ENCODE measurements at places on chromosomes 16 and 17.

GRCh38 chr17:27367121-27367981 lies 73.4 kb downstream of the WSB1 start:
- no peak for DNase-seq

DNA sequence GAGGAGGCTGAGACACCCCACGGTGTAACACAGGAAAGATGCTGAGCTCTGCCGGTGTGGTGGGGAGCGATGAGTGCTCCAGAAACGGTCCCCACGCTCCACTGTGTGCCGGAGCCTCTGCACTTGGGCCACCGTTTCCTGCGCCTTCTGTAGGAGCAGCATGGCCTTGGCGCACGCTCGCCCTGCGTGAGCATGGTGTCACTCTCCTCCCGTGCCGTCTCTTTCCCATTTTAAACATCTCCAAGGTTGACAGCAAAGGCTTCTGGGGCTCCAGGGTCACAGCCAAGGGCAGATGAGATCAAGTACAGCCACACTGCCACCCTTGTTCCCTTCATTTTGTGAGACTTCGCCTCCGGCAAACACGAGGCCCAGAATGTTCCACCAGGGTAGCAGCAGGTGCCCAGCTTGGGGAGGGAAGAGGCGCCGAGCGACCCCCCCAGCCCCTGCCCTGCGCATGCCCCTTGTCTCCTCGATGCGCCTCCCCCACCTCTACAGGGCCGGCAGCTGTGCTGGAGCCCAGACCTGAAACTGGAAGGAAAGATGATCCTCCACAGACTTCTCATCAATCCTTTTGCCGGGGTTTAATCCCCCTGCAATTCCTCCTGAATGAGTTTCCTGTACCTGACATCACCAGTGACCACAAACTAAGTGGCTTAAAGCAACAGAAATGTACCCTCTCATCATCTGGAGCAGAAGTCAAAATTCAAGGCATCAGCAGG lies 19.9 kb upstream of the OSGIN1 start:
- DNase-seq: no peak

DNA sequence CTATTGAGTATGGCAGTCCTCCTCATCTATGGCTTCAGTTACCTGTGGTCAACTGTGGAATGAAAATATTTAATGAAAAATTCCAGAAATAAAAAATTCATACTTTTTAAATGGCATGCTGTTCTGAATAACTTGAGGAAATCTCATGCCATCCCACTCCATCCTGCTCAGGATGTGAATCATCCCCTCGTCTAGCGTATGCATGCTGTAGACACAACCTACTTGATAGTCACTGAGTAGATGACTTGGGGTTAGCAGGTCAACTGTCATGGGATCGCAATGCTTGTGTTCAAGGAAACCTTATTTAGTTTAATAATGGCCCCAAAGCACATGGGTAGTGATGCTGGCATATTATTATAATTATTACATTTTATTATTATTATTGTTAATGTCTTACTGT lies 4.8 kb upstream of the VAC14 start:
- no peak for DNase-seq

GRCh38 chr17:44990994-44991393 lies 22.9 kb upstream of the C1QL1 start:
- DNase-seq: no peak

DNA sequence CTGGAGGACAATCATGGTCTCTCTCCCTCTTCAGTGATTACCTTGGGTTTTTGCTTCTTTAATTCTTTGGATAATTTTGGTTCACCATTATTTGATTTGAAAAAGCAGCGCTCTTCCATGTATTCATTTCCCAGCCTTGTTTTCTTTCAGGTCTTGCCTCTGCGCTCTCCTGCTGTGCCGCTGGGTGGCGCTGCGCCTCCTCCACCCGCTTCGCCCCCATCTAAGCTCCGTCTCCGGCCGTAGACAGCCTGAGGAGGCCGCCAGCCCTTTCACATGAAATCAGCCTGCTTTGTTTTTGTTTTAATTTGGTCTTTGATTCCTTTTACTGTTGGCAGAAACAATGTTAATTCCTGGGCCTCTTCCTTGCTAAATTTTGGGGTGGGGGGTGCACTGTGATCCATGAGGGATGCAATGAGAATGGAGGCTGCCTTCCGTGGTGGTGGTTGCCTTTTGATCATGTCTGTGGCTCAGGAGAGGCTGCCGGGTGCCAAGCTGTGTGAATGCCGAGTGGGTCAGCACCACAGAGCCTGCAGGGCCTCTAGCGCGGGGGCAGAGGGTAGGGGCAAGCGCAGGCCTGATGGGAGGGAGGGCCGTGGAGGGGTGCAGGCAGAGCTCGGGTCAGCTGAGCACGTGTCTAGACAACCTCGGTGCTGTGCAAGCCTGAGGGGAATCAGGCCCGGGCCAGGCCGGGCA lies 64.1 kb downstream of the PLD6 start:
- DNase-seq: no peak

GRCh38 chr17:8436169-8436843 lies 622 bp downstream of the NDEL1 start:
- peak; percentile 94 for DNase-seq

DNA sequence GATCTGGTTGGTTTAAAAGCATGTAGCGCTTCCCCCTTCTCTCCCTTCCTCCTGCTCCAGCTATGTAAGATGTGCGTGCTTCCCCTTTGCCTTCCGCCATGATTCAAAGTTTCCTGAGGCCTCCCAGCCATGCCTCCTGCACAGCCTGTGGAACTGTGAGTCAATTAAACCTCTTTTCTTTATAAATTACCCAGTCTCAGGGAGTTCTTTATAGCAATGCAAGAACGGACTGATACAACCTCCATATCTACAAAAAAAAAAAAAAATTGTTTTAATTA lies 16.6 kb upstream of the PDXDC1 start:
- no peak for DNase-seq

DNA sequence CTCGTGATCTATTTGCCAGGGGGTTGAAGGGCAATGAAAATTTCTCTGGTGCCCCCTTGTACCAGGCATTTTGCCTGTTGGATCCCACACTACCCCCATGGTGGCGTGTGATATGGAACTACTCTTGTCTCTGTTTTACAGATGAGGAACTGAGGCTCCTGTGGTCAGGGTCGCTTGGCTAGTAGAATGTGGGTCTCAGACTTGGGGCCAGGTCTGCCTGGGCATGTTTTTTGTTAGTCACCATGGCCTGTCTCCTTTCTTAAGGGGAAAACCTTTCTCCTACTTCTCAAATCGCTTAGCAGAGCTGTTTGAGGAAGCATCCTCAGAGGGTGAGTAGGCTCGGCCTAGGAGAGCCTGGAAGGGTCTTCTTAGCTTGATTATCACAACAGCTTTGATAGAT lies 51.2 kb downstream of the CLEC16A start:
- DNase-seq: no peak

DNA sequence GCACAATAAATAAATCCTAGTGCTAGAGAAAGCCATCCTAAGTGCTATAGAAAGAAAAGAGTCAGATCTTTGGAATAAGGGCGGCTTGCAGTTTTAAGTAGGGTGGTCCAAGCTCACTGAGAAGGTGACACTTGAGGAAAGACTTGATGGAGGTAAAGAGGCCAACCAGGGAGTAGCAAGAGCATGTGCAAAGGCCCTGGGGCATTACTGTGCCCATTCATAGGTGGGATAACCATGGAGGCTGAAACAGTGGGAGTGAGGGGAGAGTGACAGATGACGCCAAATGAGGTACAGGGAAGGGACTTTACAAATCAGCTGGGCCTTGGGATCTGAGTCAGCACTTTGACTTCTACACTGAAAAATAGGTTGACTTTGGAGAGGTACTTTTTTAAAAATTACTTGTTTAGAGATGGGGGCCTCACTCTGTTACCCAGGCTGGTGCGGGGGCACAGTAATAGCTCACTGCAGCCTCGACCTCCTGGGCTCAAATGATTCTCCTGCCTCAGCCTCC lies 115.5 kb downstream of the ABCC1 start:
- no peak for DNase-seq

DNA sequence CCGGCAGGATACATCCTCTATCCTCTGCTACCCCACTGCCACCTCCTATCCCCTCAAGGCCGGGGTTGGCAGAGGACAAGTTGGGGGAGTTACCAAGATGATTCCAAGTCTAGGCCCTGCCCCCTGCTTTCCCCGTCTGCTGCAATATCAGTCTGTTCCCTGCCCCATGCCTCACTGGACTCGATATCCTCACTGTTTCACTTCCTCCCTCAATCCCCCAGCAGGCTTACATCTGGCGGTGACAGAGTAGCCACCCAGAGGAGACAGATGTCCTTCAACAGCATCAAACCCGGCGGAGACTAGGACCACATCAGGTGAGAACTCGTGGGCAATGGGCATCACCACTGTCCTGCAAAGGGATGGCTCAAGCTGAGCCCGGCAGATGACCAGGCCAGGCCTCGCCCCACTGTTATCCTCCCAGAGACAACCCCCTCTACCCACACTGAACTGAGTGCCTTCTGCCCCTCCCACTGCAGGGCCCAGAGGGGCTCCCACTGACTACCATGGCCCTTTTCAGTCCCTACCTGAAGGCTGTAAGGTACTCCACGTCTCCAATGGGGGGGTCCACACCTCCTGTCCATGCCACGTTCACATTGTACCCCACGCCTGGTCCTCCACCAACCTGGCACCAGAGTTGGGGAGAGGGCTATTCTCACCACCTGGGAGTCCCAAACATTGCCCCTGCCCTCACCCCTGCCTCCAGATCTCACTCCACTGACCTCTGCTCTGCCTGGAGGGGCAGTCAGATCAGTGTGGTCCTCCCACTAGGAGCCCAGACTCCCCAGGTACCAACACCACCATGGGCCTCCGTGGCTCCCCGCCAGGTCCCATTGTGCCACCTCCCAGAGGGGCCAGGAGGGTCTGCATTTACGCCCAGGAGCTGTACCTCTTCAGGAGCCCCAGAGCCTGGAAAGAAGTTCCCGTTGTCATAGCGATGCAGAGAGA lies 9.6 kb downstream of the G6PC3 start:
- DNase-seq: no peak

GRCh38 chr17:75011401-75012095 lies 922 bp upstream of the MRPL58 start:
- no peak for DNase-seq

GRCh38 chr17:10739386-10739785 lies 9.6 kb upstream of the TMEM220 start:
- DNase-seq: no peak

DNA sequence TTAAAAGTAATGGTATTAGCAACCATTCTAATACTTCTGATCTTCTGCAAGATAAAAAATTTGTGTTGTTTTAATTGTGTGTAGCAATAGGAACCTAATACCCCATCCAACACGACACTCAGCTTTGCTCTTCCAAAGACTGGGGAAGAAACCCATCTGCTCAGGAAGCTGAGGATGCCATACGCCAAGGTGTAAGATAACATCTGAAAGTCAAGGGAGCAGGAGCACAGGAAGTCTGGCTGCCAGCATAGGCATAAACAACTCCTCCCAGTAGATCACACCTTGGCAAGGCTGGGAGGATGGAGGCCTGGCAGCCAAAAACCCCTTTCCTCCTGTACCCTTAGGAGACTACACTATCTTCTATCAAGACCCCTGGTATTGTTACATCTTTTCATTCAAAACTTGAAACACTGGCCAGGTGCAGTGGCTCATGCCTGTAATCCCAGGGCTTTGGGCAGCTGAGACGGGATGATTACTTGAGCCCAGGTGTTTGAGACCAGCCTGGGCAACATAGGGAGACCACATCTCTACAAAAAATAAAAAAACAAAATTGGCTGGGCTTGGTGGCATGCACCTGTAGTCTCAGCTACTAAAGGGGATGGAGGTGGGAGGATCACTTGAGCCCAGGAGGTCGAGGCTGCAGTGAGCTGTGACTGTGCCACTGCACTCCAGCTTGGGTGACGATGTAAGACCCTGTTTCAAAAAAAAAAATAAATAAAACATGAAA lies 5.7 kb upstream of the SPHK1 start:
- no peak for DNase-seq

DNA sequence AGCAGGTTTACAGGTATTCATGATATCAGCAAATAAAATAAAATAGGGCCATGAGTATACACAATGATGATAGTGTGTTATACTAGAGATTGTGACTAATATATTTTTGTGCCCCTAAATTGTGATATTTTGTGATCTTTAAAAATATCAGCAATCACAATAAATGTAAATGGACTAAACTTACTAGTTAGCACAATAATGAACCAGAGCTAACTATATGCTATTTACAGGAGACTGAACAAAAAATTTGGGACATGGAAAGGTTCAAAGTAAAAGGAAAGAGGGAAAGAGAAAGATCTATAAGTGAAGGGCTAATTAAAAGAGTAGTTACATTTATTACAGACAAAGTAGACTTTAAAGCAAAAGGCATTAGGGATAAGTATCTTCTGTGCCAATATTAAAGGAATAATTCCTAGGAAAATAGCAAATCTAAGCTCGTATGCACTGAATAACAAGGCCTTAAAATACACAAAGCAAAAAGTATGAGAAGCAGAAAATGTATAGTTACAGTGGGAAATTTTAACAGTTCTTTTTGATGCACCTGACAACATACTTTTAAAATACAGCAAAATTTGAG lies 5.0 kb upstream of the MSI2 start:
- no peak for DNase-seq

DNA sequence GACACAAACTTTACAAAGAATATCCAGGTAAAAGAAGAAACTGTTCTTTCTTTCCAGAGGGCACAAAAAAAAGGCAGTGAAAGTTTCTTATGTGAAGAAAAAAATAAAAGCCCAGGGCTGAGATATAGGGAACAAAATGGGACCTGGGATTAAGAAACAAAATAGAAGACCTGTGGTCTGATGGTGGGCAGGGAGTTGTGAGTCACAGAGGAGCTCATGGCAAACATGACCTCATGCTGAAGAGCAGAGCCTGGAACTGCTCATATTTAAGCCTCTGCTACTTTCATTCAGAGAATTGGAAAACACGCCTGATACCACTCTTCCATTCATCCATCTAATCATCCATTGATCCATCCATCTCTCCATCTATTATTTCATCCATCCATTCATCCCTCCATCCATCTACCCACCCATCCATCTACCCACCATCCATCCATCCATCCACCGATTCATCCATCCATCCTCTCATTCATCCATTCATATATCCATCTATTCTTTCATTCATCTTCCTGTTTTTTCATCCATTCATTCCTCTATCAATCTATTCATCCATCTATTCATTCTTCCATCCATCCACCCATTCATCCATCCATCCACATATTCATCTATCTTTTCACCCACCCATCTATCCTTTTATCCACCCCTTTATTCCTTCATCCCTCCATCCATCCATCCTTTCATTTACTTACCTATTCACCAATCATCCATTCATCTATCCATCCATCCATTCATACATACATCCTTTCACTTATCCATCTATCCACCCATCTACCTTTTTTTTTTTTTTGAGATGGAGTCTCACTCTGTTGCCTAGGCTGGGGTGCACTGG lies 30.0 kb downstream of the WFDC1 start:
- DNase-seq: no peak

DNA sequence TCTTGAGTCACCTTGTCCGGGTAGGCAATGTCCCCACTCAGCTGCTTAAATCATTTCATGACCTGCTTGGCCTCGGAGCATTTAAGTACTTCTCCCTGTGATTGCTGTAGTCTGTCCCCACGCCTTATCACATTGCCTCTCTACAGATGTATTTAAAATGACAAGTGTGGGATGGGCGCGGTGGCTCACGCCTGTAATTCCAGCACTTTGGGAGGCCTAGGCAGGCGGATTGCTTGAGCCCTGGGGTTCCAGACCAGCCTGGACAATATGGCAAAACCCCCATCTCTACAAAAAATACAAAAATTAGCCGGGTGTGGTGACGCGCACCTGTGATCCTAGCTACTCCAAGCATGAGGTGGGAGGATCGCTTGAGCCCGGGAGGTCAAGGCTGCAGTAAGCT lies 1.3 kb upstream of the GJC1 start:
- no peak for DNase-seq

- DNase-seq: no peak
These were observed 100.2 kb downstream of the CYLD start for GRCh38 chr16:50842013-50842505.

All from right kidney (tissue), 9 donors.